ENCODE measurements at places on chromosomes 1 and 21. TPM values are rescaled to one million over a fixed set of nuclear protein-coding genes. Genes with fewer than 3 reads are reported as not detected.

Gene LIN28A
- 0.03 TPM for total RNA-seq

Gene TP73
- total RNA-seq = 0.39 TPM

Gene FAM78B
- 0.31 TPM for total RNA-seq

Gene CCSAP
- total RNA-seq = 6.8 TPM

Gene CRABP2
- 11.6 TPM for total RNA-seq

Measured in A549 treated with RU486 at 1 μM for 4 hours (cell line).